ENCODE measurements at places on chromosomes 6 and 20.

- no peak for DNase-seq
These were observed 6.5 kb upstream of the KIAA1586 start for GRCh38 chr6:57040011-57040410.

GRCh38 chr6:135227349-135227748 is 46.2 kb downstream of the MYB start:
- DNase-seq = no peak

DNA sequence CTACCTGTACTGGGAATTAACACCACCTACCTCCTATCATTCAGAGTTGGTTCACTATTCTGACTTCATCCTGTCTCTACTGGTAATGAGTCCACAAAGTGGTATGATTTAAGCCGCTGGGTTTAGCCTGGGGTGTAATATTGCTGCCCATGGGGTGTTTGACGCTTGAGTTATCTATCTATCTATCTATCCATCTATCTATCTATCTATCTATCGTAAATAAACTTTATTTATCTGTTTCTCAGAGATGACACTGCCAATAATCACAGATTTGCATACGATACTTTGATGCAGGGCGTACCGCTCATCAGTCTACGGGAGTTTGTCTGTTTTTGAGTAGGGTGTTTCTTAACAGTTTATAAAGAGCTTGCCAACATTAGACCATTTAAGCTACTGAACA is 73.6 kb upstream of the ZNF184 start:
- no peak for DNase-seq

GRCh38 chr20:2162823-2163166 is 61.2 kb downstream of the STK35 start:
- DNase-seq = no peak

- no peak for DNase-seq
These were observed 2.6 kb downstream of the TFEB start for GRCh38 chr6:41732591-41733359.

- DNase-seq = no peak
These were observed 62.2 kb upstream of the CLDN20 start for GRCh38 chr6:155201461-155202226.

DNA sequence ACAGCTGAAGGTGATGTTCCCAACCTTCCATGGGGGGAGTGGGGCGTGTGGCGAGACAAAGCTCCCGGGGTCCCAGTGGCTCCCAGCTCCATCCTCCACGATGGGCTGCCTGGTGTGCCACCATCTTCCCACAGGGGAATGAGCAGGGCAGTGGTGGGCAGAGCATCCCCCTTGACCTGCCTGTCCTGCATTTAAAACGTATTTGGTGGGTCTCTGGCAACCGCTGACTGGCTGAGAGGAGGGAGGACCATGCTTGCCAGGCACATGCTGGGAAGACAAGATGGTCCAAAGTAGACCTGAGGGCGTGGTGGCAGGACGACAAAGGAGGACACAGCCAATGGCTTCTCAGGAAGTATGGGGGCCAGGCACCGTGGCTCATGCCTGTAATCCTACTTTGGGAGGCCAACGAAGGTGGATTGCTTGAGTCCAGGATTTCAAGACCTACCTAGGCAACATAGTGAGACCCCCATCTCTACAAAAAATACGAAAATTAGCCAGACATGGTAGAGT is 4.9 kb downstream of the TLDC2 start:
- no peak for DNase-seq

GRCh38 chr6:6560909-6561308 is 27.6 kb upstream of the LY86 start:
- DNase-seq = no peak

DNA sequence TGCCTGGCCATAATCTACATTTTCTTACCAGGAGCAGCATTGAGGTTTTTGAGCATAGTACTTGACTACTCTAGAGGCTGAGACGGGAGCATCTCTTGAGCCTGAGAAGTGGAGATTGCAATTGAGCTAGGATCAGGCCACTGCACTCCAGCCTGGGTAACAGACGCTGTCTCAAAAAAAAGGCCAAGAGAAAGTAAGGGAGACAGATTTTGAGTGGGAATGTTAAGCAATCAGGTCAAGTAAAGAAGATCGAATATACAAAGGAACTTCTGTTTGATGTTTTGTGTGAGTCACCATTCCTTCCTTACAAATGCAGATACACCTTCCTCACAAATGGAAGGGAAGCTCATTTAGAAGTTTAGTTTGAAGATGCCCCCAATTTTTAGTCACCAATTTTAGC is 4.4 kb downstream of the PNRC1 start:
- DNase-seq = no peak

- DNase-seq = no peak
These were observed 253.1 kb downstream of the ADGB start for GRCh38 chr6:146851837-146852236.

- no peak for DNase-seq
These were observed 194.2 kb upstream of the PHACTR1 start for GRCh38 chr6:12522347-12522746.

- no peak for DNase-seq
These were observed 454.6 kb upstream of the EYS start for GRCh38 chr6:66161546-66162108.

- no peak for DNase-seq
These were observed 50.6 kb upstream of the FBXO30 start for GRCh38 chr6:145865175-145865574.
